NCI-H69 (cell line): ENCODE measurements at places on chromosomes 1 and 21.

GRCh38 chr1:89733748-89734147 is 87.1 kb upstream of the LRRC8D start:
- no peak for DNase-seq

DNA sequence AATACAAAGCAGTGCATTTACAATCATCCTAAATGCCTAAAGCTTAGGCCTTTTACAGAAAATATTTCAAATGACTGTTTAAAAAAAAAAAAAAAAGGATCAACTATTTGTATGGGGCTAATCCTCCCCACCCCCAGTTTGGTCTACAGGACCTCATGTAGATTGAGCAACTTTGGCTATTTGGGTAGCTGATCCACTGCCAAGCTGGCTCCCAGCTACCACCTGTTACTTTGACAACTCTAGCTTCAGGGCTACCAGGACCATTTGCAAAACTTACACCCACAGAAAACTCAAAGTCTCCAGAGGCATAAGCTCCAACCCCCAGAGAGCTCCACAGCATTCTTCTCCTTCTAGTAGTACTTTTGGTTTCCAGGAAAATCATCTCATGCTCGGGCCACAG is 29.4 kb downstream of the JAK1 start:
- peak; percentile 4 for DNase-seq

DNA sequence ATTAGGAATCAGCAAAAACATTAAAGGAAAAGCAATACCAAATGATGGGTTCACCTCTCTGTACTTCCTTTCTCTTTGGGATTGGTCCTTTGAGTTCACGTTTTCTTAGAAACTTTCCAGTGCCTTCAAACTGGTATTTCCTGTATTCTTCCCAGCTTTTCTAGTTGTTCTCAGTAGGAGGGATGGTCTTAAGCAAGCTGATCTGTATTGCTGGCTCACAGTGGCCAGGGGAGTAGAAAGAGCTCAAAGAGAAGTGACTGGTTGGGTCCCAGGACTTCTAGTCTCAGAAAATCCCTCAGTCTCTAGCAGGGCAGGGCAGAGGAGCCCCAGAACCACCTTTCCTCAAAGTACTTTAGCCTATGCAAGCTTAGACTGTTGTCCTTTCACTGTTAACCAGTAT is 10.1 kb upstream of the USP24 start:
- no peak for DNase-seq

DNA sequence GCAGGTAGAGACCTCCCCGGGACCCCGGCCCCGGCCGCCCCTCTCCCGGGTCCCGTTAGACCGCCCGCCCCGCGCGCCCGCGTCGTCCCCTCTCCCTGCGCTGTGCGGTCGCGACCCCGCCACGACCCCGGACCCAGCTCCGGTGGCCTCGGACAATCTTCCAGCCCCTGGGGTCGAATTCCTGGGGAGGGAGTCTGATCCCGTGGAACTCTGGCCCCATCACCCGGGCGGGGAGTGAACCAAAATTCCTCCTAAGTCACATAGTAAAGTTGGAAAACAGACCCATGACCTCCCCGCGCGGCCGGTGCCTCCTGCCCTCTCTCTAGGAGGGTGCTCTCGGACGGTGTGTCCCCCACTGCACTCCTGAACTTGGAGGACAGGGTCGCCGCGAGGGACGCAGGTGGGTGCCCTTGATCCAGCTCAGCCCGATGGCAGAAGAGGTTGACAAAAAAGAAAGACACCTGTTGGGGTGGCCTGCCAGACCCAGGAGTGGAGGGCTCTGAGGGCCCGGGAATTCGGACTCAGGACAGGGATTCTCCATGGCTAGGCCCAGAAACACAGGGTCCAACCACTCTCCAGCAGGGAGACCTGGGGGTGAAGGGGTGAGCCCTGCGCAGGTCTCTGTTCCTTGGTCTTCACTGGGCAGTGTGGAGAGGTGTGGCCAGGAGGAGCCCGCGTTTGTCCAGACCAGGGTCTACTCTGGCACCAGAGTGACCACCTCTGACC is 451 bp downstream of the ADAMTSL4 start:
- no peak for DNase-seq

DNA sequence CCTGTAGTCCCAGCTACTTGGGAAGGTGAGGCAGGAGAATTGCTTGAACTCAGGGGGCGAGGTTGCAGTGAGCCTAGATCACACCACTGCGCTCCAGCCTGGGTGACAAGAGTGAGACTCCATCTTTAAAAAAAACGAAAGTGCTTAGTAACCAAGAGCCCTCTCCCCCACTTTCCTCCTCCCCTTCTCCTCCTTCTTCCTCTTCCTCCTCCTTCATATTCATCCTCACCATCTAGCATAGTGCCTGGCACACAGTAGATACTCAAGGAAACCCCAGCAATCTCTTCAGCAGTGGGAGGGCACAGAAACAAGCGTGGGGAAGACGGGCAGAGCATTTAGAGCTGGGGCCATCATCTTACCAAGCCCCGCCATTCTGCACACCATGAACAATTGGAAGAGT is 119.4 kb upstream of the SLC45A1 start:
- no peak for DNase-seq

DNA sequence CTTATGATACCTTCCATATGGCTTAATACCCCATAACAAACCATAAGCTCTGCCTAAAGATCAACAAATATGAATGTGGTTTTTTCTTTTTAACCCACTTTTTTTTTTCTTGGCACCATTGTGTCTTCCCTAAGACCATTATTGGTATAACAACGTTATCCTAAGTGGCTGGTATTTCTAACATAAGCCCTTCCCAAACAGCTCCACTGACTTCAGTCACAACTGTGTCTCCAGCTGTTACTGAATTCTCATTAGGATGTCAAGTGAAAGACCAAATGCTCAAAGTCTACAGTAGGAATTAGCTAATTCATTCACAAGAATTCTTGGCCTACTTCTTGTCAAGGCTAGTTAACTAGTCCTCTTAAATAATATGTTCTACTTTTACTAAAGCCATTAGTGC is 4.2 kb upstream of the RXRG start:
- no peak for DNase-seq

DNA sequence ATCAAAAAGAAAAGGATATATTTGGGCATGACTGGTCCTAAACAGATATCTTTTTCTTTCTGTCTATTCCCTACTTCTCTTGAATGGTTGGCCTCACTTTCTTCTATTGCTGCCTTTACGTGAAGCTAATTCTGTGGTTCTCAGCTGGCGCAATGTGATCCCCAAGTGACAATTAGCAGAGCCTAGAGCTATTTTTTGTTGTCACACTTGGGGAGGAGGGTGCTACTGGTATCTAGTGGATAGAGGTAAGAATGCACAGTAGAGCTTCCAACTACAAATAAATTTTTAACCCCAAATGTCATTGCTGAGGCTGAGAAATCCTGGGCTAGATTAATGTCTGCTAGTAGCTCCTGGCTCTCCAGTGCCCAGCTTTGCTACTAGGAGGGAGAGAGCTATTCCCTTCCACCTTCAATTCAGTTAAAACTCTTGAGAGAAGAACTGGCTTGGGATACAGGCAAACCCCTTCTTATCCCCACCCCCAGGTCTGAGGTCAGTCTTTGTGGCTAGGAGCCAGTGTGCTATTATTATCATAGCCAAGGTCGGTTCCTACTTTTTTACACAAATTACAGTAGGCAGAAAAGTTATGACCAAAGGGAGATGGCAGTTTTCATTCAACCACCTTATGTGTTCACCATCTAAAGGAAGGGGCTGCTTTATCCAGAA is 102.1 kb downstream of the SNX7 start:
- no peak for DNase-seq

DNA sequence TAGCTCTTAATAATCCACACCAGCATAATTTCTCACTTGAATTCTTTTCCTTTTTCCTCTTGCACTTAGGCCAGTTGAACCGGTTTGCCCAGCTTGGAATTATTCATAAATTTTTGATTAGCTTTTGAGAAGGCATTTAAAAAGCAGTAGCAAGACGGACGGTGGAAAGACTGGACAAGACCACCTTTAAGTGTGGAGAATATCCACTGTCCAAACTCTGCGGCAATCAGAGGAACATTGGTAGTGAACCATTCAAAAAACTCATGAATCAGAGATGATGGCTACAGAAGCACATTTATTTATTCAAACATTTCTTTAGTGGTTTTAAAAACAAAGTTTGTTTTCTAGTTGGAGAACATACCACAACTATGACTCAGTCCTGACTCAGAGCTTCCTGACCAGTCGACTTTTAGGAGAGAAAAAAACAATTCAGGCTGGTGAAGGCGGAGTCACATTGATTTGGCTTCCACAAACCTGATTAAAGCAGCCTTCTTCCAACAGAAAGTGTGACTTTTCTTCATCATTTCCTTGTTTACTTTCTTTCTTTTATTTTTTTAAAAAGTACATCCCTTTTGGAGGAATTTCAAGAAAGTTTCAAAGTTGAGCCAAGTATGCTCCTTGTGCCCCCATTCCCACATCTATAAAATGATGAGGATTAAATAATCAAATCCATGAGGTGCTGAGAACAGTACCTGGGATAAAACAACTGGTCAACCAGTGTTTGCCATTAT is 128.8 kb downstream of the ADSS2 start:
- DNase-seq = no peak

DNA sequence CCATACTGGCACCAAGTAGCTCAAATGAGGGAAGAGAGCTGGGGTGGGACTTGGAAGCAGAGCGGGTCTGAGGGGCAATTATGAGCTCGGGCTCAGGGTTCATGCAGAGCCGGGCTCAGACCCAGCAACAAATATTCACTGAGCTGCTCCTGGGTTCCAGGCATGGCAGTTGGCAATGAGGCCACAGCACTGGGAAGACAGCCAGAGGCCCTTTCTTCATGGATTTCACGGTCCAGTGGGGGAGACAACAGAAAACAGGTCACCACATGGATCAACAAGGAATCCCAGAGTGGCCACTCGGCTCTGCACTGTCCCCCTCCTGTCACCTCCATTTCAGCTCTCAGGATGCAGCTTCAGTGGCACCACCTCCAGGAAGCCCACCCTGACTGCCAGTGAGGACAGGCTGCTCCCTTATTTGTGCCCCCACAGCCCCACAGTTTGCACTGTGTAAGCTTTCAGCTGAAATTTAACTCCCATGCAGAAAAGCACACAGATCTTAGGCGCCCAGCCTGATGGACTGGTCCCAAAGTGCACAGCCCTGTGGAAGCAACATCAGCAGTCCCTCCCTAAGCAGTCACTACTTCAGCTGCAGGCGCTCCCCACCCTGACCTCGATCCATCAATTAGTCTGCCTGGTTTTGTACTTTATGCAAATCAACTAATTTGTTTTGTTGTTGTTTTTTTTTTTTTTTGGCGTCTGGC is 22.4 kb downstream of the ARHGEF19 start:
- DNase-seq = peak; percentile 63

- no peak for DNase-seq
Measured at GRCh38 chr1:186655876-186656275, 24.3 kb downstream of the PTGS2 start.

DNA sequence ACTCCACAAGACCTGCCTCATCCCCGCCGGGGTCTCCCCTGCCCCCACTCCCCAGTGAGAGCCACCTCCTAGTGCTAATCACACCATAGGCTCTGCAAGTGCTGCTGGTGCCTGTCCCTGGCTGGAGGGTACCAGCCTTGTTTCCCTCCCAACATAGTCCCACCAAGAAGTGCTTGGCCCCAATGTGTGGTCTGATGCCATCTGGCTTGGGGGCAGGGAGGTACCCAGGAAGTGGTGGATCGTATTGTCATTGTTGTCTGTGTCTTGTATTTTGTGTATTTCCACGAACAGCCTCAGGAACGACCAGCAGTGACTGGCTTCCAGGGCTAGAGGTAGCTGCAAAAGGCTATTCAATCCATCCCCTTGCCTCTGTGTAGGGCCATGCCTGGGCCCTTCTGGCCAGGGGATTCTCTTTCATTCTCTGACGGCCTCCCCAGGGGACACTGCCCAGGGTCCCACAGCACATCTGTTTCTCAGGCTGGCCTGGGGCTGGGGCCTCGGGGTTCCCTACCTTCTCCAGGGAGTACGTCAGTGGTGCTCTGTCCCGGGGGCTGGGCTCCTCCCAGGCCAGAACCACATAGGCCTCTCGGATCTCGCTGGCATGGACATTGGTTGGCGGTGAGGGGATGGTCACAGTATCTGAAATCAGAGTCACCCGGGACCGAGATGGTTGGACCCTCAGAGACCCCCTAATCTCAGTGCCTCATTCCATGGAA is 22.8 kb downstream of the MYOM3 start:
- no peak for DNase-seq

GRCh38 chr1:47437447-47438164 is at the start of gene FOXD2:
FOXD2 (plus strand) TSS chr1:47438044; CDS start chr1:47438136, 92 bp downstream.
- DNase-seq = peak; percentile 92

DNA sequence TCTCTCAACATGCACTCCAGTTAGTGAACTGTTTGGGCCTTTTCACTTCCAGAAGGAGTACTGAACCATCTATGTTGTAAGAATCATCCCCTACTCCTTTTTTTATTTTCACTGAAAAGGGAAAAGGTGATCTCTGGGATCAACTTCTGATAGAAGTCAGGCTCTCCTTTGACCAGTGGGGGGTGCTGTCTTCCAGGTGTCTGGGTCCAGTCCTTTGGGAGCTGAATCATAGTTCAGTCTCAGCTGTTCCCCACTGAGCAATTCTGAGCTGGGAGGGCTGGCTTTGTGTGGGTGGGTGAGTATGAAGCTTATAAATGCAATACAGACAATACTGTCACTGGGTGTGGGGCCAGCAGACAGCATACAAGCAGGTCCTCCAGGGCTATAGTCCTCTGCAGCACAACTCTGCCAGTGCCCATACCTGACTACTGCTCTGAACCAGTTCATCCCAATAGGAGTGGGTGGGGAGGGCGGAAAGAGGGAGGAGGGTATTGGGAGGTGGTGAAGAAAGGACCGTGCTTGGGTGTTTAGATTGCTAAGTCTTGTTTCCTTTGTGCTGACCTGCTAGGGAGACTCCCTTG is 12.5 kb upstream of the SARS1 start:
- DNase-seq = peak; percentile 71

- DNase-seq = no peak
Measured at GRCh38 chr1:93766451-93766850, 84.8 kb upstream of the BCAR3 start.

- no peak for DNase-seq
Measured at GRCh38 chr1:235225299-235225698, 64.2 kb upstream of the RBM34 start.

DNA sequence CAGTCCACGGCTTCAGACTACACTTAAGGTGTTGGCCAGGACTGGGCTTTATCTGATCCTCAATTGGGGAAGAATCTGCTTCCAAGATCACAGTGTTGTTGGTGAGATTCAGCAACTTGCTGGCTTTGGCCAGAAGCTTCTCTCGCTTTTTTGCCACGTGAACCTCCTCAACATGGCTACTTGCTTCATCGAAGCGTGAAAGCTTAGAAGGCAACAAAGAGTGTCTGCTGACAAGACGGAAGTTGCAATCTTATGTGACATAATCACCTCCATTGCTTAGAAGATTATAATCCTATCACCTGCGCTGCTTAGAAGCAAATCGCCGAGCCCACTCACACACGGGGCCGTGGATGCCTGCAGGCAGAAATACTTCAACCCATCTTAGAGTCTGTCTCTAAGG is 10.4 kb upstream of the ITPKB start:
- DNase-seq = no peak

DNA sequence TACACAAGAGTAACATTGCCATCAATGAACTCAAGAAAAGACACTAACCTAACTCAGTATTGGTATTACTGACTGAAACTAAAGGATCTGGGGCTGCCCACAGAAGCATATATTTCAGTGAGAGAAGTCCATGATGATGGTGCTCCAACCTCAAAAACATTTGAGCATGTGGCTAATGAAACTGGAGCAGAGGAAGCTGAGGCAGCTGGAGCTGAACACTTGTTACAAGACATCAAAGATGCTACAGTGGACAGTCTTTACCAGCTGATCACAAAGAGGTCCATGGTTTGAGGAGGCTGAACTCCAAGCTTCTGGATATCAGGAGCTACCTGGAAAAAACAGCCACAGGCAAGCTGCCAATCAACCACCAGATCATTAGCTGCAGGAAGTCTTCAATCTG is 42.2 kb upstream of the TTC39A start:
- no peak for DNase-seq

- no peak for DNase-seq
Measured at GRCh38 chr1:36859926-36860325, 174.4 kb downstream of the GRIK3 start.
